ENCODE measurements at places on chromosomes 3 and 15. TPM values are rescaled to one million over a fixed set of nuclear protein-coding genes. Genes with fewer than 3 reads are reported as not detected.

- no peaks in the 10 kb centered on the region for H3K27me3 ChIP-seq
- no peaks in the 10 kb centered on the region for H3K36me3 ChIP-seq
- H3K4me1 ChIP-seq = no peaks in the 10 kb centered on the region
These were observed 25.0 kb upstream of the ACAP2 start for GRCh38 chr3:195467641-195468390.

DNA sequence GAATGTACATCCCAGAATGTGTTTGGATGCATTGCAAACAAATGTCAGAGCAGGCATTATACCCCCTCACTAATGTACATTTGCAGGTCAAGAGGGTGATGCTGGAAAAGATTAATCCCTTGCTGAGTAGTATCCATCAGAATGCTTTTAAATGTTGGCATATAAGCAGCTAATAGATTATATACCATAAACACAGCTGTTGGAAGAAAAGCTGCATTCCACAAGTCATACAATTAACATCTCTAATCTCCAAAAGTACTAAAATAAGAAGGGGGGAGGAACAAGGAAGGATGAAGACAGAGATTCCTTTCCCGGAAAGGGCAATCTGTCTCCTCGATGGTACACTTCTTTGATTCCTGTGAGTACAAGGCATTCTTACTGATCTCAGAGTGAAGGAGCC lies 445.7 kb upstream of the CDIN1 start:
- no peak overlapping the region for H3K27ac ChIP-seq
- H3K27me3 ChIP-seq = no peaks in the 10 kb centered on the region
- DNase-seq = no peak
- H3K4me1 ChIP-seq = no peaks in the 10 kb centered on the region
- no peaks in the 10 kb centered on the region for H3K36me3 ChIP-seq
- H3K4me3 ChIP-seq = no peak overlapping the region

GRCh38 chr3:17336291-17336690 lies 406.1 kb downstream of the TBC1D5 start:
- no peaks in the 10 kb centered on the region for H3K4me1 ChIP-seq
- no peaks in the 10 kb centered on the region for H3K36me3 ChIP-seq

BCL2A1 gene
- 34.4 TPM for total RNA-seq

DNA sequence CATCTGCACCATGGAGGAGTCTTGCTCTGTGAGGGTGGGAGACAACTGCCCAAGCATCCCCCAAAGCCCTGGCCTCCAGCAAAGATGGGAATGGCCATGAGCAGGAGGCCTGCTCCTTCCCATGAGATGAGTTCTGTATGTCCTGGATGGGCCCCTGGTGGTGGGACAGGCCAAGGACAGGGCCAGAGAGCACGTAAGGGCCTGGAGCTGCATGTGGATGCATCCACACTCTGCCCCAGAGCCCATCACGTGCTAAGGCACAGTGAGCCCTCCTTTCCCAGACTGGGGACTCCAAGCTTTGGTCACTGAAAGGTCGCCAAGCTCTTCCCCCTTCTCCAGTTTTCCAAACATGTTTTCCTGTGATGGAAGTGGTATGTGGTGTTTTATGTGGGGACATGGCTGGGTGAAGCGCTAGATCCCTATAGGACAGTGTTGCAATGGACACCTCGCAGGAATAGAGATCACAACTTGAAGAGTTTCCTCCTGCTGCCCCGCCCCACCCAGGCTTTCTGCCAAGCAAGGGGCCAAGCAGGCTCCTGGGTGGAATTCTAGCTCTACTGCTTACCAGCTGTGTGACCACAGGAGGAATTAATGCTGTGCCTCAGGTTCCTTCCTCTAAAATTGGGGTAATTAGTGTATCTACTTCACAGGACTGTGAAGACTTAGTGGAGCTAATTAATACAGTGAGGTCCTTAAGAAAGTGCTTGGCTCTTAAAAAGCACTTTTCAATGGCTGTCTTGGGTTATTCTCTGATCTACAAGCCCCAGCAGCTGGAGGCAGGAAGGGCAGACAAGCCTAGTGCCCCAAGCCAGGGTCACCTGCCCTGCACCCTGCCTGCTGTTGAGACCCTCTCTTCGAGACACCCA lies 106.4 kb upstream of the RPL32 start:
- no peak overlapping the region for H3K27ac ChIP-seq
- H3K4me3 ChIP-seq = no peak overlapping the region
- H3K4me1 ChIP-seq = peaks cover 41% of the 10 kb centered on the region
- H3K36me3 ChIP-seq = peaks cover under 1% of the 10 kb centered on the region
- no peaks in the 10 kb centered on the region for H3K27me3 ChIP-seq

DNA sequence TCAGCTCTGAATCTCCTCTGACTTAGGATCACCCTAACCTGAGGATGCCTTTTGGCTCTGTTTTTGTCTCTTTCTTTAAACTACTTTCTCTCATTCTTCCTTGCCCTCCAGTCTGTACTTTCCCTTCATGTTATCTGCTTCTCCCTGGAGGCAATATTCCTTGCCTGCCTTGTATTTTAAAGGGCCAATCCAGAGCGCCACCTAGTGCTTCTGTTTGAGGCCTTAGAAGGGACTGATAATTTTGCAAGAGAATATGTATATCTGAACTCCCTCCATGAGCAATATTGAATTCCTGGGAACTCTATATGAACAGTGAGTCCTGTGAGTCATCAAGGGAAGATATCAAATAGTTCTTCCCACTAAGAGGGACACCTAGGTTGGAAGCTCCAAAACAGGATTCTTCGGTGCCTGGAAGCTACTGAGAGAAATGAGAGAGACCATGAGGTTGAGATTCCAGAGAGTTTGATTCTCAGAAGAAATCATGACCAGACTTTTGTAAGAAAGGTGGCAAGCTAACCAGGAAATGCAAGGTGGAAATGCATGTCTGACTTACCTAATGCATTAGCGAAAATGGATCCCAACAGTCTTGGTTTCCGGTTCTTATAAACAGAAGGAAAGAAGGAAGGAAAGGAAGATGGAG lies 203.8 kb upstream of the CD96 start:
- no peaks in the 10 kb centered on the region for H3K27me3 ChIP-seq
- no peaks in the 10 kb centered on the region for H3K4me1 ChIP-seq
- H3K36me3 ChIP-seq = no peaks in the 10 kb centered on the region
- no peak for DNase-seq
- H3K27ac ChIP-seq = no peak overlapping the region

- H3K27ac ChIP-seq = no peak overlapping the region
- peaks cover 7% of the 10 kb centered on the region for H3K27me3 ChIP-seq
- no peaks in the 10 kb centered on the region for H3K36me3 ChIP-seq
These were observed 11.2 kb upstream of the P2RY1 start for GRCh38 chr3:152823781-152824180.

NOX5 gene
- total RNA-seq = 12.5 TPM

- H3K36me3 ChIP-seq = no peaks in the 10 kb centered on the region
These were observed 14.3 kb downstream of the ANKRD28 start for GRCh38 chr3:15783361-15783969.

GRCh38 chr3:56277236-56277635 lies 191.0 kb downstream of the ERC2 start:
- no peak overlapping the region for H3K4me3 ChIP-seq
- no peaks in the 10 kb centered on the region for H3K4me1 ChIP-seq
- no peak for DNase-seq
- H3K27ac ChIP-seq = no peak overlapping the region

DNA sequence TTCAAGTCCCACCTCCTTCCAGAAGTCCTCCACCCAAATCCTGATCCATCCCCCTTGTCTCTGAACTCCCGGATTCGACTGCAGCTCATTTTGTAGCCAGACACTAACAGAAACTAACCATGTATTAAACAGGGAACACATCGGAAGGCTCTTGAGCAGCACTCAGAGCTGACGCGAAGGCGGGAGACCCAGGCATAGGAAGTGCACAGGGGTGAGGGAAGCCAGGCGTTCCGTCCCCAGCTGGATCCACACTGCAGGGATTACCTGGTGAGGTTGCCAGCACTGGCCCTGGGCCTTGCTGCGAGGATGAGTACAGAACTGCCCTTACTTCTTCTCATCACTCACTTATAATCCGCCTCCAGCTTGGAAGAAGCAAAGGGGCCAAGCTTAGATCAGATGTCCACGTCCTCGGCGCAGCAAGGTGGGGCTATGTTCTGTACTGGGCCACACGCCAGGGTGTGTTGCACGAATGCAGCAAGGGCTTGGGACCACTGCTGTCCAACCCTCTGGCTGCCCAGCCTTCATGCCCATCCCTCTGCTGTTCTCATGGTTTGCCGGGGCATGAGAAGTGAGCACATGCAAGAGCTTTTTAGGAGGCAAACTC lies 124.2 kb upstream of the SMAD3 start:
- no peak overlapping the region for H3K4me3 ChIP-seq
- no peaks in the 10 kb centered on the region for H3K36me3 ChIP-seq
- H3K27me3 ChIP-seq = no peaks in the 10 kb centered on the region
- no peak for DNase-seq

GRCh38 chr3:38164643-38164951 lies 740 bp upstream of the OXSR1 start:
- H3K4me3 ChIP-seq = peak overlapping the region; percentile 35
- H3K27me3 ChIP-seq = no peaks in the 10 kb centered on the region

DNA sequence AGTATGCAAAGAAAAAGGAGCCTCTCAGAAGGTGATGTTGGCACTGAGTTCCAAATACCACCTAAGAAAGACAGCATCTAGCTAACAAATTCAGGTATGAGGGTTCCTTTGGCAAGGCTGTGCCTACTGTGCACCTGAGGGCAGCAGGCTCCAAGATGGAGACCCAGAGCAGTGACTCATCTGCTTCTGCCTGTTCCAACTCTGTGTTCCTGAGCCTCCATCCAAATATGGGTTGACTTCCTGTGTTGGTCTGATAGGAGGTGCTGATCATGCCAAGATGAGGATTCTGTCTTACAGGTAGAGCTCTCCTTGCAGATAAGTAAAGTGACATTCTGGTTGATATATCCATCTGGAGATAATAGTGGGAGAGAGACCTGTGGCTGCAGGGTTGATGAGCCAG lies 26.0 kb downstream of the SV2B start:
- H3K27ac ChIP-seq = no peak overlapping the region
- H3K36me3 ChIP-seq = no peaks in the 10 kb centered on the region
- no peak overlapping the region for H3K4me3 ChIP-seq
- no peak for DNase-seq
- no peaks in the 10 kb centered on the region for H3K4me1 ChIP-seq

DNA sequence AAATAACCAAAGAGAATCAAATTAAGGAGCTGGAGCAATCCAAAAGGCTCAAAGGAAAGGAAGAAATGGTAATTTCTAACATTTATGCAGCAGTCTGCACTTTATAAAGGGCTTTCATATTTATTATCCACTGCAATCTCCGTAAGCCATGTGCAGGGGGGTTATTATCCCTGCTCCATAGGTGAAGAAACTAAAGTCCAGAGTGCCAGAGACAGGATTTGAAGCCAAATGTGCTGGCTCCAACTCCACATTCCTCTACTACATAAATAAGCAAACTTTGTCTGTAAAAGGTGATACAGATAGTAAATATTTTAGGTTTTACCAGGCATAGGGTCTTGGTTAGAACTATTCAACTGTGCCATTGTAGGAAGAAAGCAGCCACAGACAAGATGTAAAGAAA lies 221.4 kb downstream of the MINAR1 start:
- no peak overlapping the region for H3K27ac ChIP-seq
- DNase-seq = no peak
- no peak overlapping the region for H3K4me3 ChIP-seq
- no peaks in the 10 kb centered on the region for H3K4me1 ChIP-seq
- H3K27me3 ChIP-seq = no peaks in the 10 kb centered on the region

ROPN1 gene
- total RNA-seq = not detected

DNA sequence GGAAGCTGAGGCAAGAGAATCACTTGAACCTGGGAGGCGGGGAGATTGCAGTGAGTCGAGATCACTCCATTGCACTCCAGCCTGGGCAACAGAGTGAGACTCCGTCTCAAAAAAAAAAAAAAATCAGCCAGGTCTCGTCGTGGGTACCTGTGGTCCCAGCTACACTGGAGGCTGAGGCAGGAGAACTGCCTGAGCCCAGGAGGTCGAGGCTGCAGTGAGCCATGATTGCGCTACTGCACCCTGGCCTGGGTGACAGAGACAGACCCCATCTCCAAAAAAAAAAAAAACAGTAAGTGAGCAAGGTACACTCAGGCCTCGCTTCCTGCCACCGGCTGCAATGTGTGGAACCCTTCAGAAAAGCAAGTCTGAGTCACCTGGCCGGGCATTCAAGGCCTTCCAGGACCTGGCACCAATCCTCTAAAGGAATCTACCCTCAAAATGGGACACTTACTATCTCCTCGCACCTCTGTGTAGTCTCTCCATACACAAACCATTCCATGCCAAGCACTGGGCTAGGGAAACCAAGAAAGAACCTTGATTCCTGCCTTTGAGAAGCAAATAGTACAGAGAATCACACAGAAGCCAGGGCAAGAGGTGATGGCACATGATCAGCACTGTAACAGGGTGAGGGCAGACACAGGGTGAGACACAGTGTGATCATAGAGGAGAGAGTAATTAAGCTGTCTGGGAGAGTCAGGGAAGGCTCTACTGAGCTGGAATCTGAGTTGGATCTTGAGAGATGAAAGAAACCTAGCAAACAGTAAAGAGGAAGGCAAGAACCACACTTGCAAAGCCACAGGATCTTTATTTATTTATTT lies 9.7 kb downstream of the SCAMP2 start:
- H3K27ac ChIP-seq = no peak overlapping the region
- H3K4me1 ChIP-seq = peaks cover 98% of the 10 kb centered on the region
- no peaks in the 10 kb centered on the region for H3K36me3 ChIP-seq

LRRN1 gene
- total RNA-seq = 8.0 TPM

- H3K4me3 ChIP-seq = no peak overlapping the region
- DNase-seq = no peak
- H3K27me3 ChIP-seq = no peaks in the 10 kb centered on the region
- H3K36me3 ChIP-seq = no peaks in the 10 kb centered on the region
- no peak overlapping the region for H3K27ac ChIP-seq
These were observed 34.7 kb downstream of the PIK3CA start for GRCh38 chr3:179182902-179183301.

PLCH1 gene
- 0.13 TPM for total RNA-seq

GRCh38 chr3:105040026-105040622 lies 326.6 kb upstream of the ALCAM start:
- no peak overlapping the region for H3K27ac ChIP-seq
- no peaks in the 10 kb centered on the region for H3K4me1 ChIP-seq
- no peak for DNase-seq
- H3K27me3 ChIP-seq = no peaks in the 10 kb centered on the region

DUOX1 gene
- 0.28 TPM for total RNA-seq

FES gene
- total RNA-seq = 249 TPM

EOGT gene
- 21.9 TPM for total RNA-seq

- H3K4me1 ChIP-seq = peaks cover 17% of the 10 kb centered on the region
- peak overlapping the region; percentile 68 for H3K27ac ChIP-seq
- H3K27me3 ChIP-seq = no peaks in the 10 kb centered on the region
These were observed 161.6 kb downstream of the TIGIT start for GRCh38 chr3:114455432-114455831.

GRCh38 chr15:32884146-32884545 lies 166.3 kb downstream of the GREM1 start:
- H3K4me1 ChIP-seq = no peaks in the 10 kb centered on the region
- no peaks in the 10 kb centered on the region for H3K36me3 ChIP-seq
- H3K27me3 ChIP-seq = no peaks in the 10 kb centered on the region

TRAT1 gene
- 12.6 TPM for total RNA-seq
